ENCODE measurements at places on chromosomes 12 and 14.

DNA sequence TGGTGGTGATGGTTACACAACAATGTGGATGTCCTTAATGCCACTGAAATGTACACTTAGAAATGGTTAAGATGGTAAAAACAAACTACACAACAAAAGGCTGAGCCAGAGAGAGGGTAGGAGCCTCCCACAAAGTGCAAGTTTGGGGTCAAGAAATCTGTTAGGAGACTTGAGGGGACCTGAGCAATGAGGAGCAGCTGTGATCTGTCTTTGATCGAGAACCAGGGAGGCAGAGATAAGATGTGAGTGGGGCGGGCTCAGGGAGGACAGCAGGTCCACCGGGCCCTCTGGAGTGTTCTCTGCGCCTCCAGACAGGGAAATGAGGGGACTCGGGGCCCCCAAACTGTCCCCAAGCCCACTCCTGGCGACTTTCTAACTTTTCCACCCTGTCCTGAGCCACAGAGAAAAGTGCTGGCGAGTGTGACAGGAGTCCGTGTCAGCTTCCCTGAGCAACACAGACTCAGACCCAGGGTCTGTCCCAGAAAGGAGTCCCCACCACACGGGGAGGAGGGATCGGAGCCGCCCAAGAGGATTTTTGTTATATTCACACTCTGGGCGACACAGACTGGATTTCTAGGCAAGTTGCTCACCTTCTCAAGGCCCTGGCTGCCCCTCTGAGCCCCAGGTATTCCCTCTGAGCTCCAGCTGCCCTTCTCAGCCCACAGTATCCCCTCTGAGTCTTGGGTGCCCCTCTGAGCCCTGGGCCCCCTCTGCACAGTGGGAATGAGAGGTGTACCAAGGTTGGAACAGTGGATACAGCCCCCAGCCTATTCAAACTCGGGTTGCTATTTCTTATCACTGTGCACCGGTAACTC lies 11.5 kb upstream of the SCARB1 start:
- DNase-seq, result no peak

- DNase-seq, result no peak
Observed at GRCh38 chr12:120843472-120843871, 60.7 kb downstream of the SPPL3 start.

DNA sequence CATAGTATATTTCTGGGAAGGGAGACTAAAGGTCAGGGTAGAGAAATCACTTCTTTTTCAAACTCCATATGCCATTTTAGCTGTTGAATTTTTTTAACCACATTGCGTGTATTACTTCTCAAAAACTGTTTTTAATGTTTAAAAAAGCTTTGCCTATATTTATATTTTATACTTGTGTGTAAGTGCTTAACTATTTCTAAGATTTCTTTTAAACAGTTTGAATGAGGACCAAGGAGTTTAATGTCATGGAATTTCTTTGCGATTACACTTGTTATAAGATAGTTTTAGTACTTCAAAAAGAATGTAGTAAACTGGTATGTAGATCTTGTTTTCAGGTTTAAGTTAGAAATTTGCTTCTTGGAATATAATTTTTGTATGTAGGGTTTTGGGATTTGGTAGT lies 7.2 kb downstream of the SPATA7 start:
- DNase-seq, result no peak

DNA sequence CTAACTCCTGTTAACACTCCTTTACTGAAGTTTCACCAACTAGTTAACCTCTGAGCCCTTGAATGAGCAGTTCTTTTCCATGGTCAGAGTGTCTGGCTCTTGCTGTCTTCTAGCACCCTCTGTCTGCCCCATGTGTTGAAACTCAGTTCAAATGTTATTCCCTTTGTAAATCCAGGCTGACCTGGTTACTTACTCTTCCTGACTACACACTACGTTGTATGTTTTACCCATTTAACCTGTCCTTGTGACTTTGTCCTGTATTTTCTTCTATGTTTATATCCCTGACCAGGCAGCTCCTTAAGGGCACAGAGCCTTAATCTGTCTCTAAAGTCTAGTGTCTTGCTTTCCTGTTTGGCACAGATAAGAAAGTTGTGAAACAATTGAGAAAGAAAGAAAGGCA lies 389.0 kb upstream of the RPL10L start:
- DNase-seq, result no peak

DNA sequence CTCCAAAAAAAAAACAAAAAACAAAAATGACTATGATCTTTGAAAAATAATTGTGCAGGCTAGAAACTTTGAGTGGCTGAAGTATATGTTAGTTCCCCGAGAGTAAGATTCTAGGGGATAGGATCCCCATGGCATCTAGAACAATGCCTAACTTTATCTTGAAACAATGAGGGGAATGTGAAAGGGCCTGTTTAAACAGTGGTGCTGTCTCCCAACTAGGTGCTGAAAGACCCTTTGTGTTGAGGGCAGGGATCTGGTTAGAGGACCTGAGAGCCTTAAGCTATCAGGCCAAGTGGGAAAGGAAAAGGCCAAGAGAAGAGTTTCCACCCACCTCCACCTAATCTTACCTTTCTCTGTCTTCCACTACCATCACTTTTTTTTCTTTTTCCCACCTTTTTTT lies 6.8 kb upstream of the YLPM1 start:
- DNase-seq, result no peak

DNA sequence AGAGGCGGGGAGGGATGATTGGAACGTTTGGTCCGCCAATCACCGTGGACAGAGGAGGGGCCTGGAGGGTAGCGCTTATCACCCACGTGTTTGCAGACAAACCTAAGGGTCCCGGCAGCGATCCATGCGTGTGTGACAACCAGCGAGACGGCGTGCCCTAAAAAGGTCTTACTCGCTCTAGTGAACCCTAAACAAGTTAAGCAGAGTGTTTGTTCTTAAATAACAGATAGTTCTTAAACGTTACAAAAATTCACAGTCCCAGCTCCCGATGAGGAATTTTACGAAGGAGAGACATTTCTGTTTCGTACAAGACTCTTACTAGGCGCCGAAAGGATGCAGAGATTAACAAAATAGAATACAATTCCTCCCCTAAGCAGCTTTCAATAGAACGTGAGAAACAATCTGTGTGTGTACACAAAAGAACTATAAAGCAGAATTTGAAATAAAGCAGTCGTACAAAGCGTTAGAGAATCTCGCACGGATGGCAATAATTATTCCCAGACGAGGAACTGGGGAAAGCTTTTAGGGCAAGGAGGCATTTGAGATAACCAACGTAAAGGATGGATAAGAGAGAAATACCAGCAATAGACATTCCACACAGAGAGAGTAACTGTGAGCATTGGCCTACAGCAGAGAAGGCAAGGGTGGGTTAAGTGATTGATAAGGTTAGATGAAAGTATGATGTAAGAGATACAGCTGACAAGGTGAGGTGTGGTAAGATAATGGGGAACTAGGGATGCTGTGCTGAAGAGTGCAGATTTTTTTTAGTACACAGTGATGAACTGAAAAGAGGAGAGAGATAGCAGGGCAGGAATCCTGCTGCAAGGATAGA lies 831 bp upstream of the RPS6KA5 start:
- DNase-seq, result no peak

DNA sequence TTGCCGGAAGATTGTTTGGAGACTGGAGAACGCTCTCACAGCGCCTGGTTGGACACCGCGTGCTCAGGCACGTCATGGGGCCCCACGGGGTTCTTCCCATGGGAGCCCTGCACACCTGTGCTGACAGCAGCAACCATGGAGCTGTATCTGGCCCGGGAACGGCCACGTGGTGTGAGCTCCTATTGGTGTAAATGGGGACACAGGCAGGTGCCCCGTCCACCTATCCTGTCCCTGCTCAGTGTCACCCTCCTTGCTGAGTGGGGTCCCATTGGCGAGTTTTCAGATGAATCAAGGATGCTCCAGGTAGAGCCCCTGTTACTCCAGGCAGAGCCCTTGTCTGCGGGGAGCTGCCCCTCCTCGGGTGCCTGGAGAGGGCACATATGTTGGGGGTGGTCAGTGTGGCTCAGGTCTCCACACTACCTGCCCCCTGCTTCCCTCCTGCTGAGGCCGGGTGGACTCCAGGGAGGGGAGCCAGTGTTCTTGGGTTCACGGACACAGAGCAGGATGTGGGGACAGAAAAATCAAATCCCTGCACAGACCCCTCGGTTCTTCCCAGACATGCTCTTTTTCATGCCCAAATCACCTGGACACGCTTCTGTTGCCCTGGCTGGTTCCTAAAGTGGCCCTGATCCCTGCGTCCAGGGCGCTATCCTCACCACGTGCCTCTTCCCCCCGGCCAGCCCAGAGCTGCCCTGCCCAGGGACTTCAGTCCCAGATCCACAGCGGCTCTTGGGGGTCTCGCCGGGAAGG lies 250.1 kb downstream of the ADGRD1 start:
- DNase-seq, result no peak

GRCh38 chr12:52165096-52165855 lies 26.5 kb downstream of the KRT80 start:
- no peak for DNase-seq

GRCh38 chr14:69865701-69866365 lies 13.4 kb upstream of the SMOC1 start:
- no peak for DNase-seq

DNA sequence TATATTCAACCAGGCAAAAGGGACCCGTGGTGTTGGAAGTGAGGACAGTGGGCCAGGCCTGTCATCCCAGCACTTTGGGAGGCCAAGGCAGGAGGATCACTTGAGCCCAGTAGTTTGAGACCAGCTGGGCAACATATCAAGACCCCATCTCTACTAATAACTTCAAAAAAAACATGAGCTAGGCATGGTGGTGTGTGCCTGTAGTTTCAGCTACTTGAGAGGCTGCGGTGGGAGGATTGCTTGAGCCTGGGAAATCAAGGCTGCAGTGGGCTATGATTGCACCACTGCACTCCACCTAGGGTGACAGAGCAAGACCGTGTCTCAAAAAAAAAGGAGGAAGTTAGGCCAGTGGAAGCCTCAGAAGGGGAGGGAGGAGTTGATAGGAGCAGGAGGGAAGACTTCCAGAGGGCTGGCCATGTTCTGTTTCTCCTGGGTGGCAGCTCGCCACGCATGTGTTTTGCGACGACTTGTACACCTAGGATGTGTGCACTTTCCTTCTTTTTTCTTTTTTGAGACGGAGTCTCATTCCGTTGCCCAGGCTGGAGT lies 10.1 kb downstream of the SLC25A29 start:
- DNase-seq, result no peak

DNA sequence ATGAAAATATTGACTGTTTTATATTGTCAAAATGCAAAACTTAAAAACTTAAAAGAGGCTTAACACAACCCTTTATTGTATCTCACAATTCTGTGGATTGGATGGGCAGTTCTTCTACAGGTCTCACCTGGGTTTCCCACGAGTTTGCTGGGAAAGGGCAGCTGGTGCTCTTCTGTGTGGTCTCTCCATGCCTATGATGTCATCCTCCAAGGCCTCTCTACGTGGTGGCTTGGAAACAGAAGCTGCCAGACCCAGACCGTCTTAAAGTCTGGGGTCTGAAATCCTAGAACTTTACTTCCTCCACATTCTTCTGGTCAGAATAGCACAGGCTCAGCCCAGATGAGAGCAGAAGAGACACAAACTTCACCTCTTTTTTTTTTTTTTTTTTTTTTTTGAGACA lies 36.5 kb upstream of the KICS2 start:
- no peak for DNase-seq

- no peak for DNase-seq
Observed at GRCh38 chr14:56002876-56003625, 115.2 kb upstream of the PELI2 start.

- DNase-seq, result no peak
Observed at GRCh38 chr14:50109342-50109741, 7.0 kb downstream of the VCPKMT start.

DNA sequence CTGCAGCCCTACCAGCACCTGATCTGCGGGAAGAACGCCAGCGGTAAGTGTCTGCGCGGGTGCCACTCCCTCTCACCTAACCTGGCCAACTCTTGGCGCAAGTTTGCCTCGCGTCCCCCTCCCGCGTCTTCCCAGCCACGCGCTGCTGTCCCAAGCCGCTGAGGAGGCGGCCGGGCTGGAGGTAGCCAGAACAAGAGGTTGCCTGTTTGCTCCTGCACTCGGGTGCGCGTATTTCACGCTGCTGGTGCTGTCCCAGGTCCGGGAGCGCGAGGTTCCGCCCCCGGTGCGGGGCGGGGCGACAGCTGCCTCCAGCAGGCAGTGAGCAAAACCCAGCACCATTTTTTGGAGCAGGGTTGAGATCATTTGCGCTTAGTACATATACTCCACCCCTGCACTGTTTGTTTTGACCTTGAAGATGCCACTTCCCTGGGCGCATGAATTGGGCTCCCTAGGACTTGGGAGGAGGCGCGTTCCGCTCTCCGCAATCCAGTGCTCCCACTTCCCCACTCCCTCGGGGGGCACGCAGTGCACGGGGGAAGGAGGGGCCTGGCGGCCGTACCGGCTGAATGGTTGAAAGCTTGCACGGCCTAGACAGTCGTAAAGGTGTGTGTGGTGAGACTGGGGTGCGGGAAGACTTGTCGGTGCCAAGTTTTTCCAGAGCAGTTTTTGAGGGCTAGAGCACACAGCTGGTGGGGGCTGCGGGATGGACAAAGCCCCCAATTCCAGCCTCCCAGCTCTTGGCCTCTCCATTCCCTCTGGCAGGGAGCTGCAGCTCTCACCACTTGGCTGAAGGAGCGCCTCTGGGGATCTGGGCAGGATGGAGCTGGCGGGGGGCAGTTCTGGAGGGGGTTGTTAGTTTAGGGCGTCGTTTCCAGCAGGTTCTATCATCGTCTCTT lies 226.9 kb upstream of the CRY1 start:
- DNase-seq, result no peak

GRCh38 chr14:71341156-71341555 lies 433.9 kb downstream of the PCNX1 start:
- DNase-seq, result no peak

GRCh38 chr14:91998667-91999570 lies 40.9 kb downstream of the TRIP11 start:
- no peak for DNase-seq

DNA sequence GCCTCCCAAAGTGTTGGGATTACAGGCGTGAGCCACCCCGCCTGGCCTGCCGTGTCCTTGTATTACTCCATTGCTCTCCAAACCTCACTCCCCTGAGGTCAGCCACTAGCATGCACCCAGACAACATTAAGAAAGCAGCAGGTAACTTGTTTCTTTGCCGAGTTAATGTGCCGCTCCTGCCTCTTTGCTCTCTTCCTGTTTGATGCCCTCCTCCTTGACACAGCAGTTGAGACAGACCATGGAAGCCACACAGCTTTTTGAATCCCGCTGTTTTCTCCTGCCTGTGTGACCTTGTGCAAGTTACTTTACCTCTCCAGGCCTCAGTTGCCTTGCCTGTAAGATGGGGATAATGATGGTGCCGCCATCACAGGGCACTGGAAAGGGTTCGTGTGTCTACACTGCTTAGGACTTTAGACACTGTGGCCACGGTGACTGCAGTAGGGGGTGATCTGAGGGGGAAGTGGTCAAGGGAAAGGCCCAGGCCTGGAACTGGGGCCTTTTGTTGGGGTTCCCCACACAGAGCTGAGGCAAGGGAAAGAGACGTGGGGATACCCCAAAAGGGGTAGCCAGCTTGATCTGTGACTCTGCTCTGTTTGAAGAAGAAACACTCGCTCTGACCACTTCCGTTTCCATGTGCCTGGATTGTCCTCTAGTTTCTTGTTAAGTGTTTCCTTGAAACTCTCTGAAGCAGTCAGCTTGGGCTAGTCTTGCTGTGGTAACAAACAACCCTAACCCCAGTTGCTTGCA lies 69.3 kb downstream of the RIN3 start:
- no peak for DNase-seq
